NCI-H1417 treated with DMSO at 0.1 percent for 48 hours (cell line): ENCODE measurements at places on chromosomes 2 and 18.

- DNase-seq, result no peak
Measured at GRCh38 chr18:58520969-58521368, 107.9 kb downstream of the ALPK2 start.

- DNase-seq, result no peak
Measured at GRCh38 chr2:201414099-201415023, 36.9 kb downstream of the TRAK2 start.

- DNase-seq, result no peak
Measured at GRCh38 chr2:71697106-71698004, 244.0 kb downstream of the DYSF start.

GRCh38 chr2:73730810-73731209 lies 6.3 kb downstream of the TPRKB start:
- no peak for DNase-seq

- DNase-seq, result no peak
Measured at GRCh38 chr2:105910497-105911238, 166.0 kb downstream of the NCK2 start.

GRCh38 chr2:217035967-217036366 lies 176.1 kb upstream of the TNP1 start:
- DNase-seq, result no peak

DNA sequence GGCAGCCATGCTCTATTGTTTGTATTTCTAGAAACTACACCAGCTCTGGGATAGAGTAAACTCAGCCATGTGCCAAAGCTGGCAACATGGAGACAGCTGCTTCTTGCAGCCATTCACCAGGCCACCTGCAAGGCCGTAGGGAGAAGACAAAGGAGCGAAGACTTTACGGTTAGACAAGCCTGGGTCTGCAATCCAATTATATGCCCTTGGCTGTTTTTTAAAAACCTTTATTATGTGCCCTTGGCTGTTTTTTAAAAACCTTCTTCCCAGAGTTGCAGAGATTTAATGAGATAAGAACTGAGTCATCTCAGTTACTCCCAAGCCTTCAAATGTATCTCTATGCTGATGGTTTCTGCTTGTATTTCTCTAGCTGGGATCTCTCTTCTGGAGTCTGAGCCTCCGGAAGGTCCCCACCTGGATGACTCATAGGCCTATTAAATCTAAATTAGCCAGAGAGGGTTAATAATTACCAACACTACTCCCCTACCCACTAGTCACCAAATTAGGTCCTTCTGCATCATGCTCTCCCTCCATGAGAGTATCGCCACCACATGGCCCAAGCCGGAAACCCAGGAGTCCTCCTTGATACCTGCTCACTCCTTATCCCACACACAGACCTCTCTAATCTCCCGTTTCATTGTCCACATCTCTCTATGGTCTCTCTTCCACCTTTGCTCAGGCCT lies 17.5 kb upstream of the DPP4 start:
- DNase-seq, result no peak

GRCh38 chr2:16393500-16394071 lies 272.0 kb downstream of the CYRIA start:
- no peak for DNase-seq

- DNase-seq, result no peak
Measured at GRCh38 chr2:28970464-28971160, 10.5 kb upstream of the TOGARAM2 start.

GRCh38 chr18:29616867-29617266 lies 1425.7 kb downstream of the DSC3 start:
- DNase-seq, result no peak

DNA sequence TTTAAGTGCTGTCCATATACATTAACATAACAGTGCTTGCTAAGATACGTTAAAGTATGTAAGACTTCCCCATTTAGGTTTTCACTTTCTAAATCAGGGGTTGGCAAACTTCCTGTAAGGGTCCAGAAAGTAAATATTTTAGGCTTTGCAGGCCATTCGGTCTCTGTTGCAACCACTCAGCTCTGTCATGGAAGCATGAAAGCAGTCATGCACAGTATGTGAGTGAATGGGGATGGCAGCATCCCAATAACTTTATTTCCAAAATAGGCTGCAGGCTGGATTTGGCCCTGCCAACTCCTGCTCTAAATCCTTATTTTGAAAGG lies 128.7 kb downstream of the PLA2R1 start:
- no peak for DNase-seq

DNA sequence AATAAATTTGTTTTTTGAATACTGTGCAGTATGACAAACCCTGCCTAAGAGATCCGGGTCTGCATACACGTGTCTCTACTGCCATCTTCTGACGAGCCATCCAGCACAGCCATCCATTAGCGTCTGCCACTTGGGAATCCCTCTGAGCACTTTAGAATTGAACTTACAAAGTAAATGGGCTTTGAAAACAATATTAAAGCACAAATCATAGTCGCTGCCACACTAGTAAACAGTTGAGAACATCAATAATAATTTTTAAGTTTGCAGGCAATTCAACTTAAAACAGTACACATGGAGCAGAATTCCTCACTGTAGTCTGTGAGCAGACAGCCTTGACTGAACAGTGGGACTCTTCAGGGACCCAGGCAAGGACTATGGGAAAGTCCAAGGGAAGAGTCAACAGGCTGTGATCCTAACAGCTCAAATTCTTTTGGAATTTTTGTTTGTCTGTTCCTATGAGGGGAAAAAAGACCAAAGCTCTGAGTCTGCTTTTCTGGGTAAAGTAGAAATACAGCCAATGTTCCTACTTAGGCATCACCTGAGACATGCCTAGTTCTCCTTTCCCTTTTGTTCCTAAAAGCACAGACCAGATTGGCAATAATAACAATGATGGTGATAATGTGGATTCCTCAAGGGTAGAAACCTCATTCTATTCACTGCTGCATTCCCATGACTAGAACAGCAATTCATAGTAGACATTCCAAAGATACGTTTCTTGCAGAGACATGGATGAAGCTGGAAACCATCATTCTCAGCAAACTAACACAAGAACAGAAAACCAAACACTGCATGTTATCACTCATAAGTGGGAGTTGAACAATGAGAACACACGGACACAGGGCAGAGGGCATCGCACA lies 92.9 kb downstream of the MREG start:
- peak; percentile 23 for DNase-seq
